Occipital lobe (tissue), 3 donors: ENCODE measurements at places on chromosomes 13 and 19.

DNA sequence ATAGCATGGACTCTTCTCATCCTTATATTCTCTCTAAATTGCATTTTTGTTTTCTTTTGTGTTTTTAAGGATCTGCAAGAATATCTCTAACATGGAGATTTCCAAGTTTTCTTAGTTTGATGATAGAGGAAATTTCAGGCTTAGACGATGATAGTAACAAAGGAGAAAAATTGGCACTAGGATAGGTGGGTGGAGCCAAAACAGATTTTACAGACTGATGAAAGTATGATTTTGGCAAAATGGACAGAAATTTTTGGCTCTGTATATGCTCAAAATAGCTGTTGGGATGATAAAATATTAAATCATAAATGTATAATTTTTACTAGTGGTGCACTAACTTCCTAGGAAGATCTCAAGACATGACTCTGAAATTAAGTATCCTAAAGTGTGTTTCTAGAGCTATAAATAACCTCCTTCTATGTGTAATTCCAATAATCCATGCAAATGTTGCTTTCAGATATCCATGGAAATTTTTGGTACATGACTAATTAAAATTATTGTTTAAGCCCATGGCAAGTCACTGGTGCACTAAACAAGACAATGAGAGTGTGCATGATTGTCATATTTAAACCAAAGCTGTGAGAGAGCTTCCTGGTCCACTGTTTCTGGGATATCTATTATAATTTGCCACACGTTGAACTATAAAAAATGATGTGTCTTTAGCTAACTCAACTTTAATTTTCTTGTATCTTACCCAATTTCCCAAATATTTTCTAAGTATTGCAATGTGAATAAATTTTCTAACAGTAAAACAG lies 55.8 kb upstream of the NBEA start:
- DNase-seq: no peak

GRCh38 chr13:78602561-78603239 lies 652 bp downstream of the POU4F1 start:
- no peak for DNase-seq

- DNase-seq: no peak
Observed at GRCh38 chr13:32940601-32941000, 75.6 kb upstream of the KL start.

DNA sequence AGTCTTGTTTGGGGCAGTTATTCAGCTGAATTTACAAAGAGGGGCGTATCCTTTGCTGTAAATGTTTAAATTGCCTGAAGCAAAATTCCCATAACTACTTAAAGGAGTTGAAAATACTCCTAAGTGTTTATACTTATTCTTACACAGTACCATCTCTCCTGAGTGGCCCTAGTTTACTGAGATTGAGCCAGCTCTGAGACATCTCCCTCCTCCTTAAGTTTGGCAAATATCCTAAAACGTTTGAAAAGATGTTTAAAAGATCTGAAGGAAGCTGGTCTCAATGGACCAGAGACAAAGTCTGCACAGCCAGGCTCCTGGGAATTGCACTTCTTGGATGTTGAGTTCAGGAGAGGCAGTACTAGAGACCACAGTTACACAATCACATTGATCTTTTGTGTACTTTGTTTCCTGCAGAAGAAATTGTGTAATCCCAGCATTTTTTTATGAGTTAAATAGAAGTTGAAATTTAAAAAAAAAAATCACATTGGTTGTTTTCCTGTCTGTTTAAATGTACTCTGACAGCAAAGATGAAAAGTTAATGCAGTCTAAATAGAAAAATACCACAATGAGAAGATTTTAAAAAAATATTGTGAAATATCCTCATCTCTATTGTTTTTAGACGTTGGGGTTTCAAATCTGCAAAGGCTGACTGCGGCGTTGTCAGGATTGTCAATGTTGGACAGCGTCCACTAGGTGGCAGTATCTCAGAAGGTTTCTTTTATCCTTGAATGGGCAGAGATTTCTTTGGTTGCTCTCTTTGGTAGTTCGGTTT lies 20.7 kb downstream of the TNFSF11 start:
- DNase-seq: peak; percentile 1

DNA sequence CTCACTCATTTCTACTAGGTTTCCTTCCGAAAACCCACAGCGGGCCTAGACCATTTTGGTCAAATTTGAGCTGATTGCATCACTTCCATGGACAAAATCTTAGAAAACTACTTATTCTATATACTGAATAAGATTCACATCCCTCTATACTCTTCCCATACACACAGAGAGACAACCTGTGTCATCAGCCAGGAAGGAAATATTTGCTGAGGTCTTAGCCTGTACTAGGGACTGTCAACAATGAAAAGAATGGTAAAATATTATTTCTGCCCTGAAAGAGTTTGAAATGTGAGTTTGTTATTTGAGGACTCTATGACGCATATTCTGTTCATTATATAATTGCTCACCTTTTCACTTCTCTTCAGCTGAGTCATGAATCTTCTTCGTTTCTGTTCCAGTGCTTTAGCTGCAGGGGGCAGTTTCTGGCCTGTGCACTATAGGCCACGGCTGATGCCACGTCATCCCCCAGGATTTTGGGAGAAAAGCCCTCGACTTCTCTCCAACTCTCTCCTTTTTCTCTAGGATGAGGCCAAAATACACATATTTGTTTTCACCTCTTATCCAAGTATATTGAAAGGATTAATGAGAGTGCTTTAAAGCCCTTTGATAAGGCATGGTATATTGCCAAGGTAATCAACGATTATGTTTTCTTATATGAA lies 47.7 kb downstream of the GSX1 start:
- DNase-seq: no peak

DNA sequence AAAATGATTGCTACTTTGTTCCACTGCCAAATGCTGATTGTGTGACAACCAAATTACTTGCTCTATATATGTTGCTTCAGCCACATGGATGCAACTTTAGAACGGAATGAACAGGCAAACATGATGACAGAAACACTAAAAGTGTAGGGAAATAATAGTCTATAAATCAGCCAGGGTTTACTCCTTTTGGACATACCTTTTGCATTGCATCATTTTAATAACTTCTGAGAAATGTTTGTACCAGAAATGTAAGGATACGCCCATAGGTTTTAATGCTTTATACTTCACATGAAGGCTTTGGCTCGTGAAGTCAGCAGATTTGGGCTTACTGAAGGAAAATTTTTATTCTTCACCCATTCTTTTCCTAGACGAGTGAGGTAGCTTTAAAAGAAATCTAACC lies 141.0 kb downstream of the POSTN start:
- no peak for DNase-seq

DNA sequence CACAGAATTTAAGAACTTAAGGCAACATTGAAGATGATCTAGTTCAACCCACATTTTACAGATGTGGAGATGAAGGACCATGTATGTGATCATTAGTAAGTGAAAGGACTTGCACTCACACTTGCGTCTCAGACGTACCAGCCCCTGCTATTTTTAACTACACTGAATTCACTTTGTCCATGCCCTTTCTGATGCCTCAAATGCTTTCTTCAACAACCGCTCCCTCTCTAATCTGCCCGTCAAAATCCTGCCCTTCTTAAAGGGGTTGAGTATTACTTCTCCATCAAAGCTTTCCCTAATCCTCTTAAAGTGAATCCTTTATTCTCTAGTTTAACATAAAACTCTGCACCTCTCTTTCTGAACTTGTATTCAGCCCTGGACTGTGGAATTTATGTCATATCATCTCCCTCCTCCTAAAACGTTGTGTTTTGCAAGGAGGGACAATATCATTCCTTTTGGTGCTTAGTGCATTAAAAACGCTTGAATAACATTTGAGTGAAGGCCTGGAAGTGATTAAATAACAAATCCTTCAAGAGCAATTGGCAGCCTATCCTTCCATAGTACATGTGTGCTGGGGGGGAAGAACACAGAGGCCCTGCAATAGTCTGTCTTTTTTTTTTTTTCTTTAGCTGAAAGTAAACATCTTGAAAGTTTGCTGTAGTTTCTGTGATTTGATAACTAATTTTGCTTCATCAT lies 493.3 kb downstream of the LMO7 start:
- DNase-seq: no peak

DNA sequence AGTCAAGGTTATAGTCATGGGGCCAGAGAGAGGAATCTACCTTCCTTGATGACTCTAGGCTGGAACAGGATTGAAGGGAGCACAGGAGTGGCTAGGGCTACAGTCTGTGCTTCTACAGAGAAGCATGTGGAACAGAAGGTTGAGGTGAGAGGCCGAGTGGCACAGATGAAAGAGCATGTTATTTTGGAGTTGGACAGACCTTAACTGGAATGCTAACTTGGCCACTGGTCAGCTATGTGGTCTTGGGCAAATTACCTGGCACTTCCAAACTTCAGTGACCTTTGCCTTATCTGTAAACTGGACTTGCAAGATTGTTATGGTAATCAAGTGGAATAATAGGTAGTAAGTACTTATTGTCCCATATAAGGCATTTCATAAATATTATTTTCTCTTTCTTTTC lies 252.7 kb downstream of the KCNRG start:
- no peak for DNase-seq

GRCh38 chr13:68588623-68589022 lies 1358.5 kb upstream of the PCDH9 start:
- no peak for DNase-seq

- DNase-seq: peak; percentile 48
Observed at GRCh38 chr19:39032063-39032918, at the start of gene FBXO27. TSS of gene FBXO27 (minus strand) at chr19:39032549. CDS start at chr19:39032227, 322 bp downstream.

GRCh38 chr19:2475702-2476450 lies at the start of gene GADD45B:
TSS of gene GADD45B (plus strand) at chr19:2476127. CDS start at chr19:2476359, 232 bp downstream.
- DNase-seq: peak; percentile 94

DNA sequence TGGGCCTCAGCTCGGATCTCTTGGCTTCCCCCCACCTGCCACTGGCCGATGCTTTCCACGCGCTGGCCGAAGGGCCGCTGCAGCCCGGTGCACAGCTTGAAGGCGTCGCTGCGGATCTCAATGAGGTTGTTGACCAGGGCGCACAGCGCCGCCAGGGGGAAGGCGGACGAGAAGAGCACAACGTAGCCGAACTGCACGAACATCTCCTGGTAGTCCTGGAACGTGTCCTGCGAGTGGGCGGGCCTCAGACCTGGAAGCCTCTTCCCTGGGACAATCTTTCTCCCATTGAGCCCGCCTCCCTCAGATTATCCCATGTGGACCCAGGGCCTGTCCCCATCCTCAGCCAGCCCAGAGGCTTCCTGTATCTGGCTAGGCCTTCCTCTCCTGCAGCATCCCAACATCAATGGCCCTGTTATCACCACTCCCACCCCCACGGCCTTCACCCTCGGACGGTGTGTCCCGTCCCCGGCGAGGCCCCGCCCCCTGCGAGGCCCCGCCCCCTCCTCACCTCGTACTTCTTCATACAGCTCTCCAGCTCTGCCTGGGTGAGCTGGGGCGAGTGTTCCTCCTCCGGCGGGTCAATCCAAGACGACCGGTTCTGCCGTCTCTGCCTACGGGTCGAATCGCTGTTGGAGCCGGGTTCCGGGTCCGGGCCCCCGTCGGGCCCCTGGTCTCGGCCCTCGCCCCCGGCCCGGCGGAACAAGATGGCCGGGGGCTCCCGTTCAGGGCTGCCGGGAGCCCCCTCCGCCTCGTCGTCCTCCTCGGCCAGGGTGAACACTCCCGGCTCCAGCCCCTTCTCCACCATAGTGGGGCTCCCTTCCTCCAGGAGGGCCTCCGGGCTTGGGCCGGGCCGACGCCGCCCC lies 6.8 kb downstream of the ANO8 start:
- no peak for DNase-seq

GRCh38 chr13:76014406-76015318 lies 378.5 kb downstream of the LMO7 start:
- DNase-seq: no peak

DNA sequence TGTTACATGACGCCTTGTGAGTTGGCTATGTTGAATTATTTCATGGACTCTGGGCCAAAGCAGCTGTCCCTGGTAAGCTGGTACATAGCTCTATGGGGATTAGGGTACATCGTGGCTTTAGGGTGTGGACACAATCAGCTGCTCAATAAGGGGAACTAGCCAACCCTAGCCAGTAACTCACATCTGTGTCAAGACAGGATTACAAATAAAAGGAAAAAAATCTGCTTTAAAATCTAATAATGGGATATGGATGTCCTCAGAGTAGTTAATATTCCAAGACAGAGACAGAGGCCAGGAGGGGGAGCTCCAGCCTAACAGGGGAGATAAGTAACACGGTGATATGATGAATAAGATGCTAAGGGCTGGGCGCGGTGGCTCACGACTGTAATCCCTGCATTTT lies 21.1 kb upstream of the ZNF766 start:
- DNase-seq: no peak

DNA sequence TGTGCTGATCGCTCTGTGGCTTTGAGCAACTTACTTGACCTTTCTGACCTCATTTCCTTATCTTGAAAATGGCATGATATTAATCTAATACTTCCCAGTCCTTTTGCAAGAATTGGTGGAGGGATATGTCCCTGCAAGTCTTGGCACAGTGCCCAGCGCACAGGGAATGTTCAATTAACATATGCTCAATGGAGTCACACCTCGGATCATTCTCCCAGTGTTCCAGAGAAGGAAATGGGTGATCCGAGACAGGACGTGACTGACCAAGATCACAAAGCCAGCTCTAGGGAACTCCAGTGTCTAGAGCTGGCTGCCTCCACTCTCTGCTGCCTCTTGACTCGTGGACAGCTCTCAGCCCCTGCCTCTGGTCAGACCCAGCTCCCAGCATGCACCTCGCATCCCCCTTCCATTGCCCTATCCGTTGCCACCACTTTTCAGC lies 3.6 kb downstream of the CDC42EP5 start:
- no peak for DNase-seq

DNA sequence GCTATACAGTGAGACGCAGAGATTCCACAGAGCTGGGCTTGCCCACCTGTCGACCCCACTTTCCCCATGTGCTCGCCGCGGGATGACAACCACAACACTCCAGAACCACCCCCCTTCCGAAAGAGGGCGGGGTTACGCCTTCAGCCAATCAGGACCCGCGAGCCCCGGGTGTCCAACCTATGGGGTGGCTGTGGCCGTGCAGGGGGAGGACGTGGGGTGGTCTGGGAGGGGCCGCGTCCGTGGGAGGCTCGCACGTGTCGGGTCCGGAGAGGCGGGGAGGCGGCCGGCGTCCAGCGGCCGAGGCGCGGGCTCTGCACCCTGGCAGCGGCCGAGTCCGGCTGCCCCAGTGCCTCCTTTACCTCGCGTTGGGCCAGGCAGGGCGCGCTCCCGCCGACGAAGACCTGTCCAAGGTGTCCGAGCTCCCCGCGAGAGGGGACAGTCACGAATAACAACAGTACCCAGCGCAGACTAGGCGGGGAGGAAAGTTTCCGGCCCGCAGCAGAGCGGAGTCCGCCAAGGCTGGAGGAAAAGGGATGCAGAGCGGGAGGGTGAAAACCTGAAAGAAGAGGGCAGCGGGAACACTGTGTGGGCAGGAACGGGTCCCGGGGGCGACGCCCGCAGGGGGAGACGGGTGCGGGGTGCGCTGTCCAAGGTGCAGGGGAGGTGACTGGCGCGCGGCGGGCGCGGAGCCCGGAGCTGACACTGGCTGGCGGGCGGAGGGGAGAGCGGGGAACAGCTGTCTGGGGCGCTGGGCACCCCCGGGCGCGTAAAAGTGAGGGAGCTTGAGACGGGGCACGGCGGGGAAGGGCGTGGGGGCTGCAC lies 911 bp downstream of the ENOX1 start:
- DNase-seq: peak; percentile 89

- no peak for DNase-seq
Observed at GRCh38 chr13:46721054-46721453, 75.9 kb downstream of the ESD start.
